ENCODE measurements at places on chromosomes 5 and 9.

- DNase-seq: no peak
Observed at GRCh38 chr5:8930021-8930420, 615.9 kb downstream of the SEMA5A start.

DNA sequence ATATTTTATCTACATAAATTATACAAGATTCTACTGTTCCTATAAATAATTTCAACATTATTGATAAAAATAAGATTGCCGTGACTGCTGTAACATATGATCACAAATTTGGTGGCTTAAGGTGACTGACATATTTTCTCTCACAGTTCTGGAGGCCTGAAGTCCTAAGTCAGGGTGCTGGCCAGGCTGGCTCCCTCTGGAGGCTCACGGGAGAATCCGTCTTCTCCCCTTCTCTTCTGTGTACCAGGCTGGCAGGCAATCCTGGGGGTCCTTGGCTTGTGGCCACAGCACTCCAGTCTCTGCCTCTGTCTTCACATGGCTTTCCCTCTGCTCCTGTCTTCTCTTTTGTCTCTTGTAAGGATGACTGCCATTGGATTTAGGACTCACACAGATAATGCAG lies 31.7 kb upstream of the IRX2 start:
- no peak for DNase-seq

- DNase-seq: no peak
Observed at GRCh38 chr5:150181766-150182545, 7.9 kb upstream of the SLC6A7 start.

DNA sequence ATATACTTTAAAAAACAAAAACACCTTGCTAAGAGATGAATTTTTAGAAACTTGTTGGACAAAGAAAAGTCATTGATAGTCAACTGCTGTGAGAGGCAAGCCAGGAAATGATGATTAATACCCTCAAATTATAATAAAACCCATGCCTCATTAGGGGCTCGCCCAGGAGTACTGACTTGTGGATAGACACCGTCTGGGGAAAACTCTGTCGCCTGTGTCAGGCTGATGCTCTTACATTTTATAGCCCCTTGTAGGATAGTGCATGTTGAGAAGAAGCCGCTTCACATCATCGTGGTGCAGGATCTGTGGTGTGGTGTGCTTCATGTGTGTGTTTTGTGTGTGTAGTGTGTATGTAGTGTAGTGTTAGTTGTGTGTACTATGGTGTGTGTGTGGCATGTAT lies 39.1 kb downstream of the SYK start:
- peak; percentile 8 for DNase-seq

- no peak for DNase-seq
Observed at GRCh38 chr5:154440540-154440939, 5.3 kb upstream of the SAP30L start.
